ENCODE measurements at places on chromosomes 7 and 10.

DNA sequence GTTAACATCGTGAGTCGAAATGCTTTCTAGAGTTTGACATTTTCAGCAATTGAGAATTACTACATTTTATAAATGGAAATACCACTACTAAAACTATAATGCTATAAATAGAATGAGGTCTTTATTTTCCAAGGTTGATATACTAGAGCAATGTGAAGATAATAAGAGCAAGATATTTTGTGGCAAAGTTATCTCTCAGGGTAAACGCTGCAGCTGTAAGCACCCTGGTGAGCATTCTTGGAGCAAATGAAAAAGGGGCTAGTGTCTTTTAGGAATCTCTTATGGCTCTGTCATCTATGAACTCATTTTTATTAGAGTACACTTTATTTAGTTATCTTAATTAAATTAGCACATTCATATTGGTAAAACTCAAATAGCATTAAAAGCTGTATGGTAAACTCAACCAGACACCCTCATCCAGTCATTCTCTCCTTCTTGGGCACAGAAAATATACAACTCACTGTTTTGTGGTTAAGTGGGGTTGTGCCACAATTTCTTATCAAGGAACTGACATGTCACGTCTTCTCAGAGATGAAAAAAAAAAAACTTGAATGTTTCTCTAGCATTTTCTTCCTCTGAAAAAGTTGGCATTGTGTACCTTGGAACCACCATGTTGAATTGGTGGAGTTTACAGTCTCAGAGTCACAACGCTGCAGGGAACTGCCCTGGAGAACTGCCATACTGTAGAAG, 289.5 kb upstream of the PFKP start:
- no peak for DNase-seq

DNA sequence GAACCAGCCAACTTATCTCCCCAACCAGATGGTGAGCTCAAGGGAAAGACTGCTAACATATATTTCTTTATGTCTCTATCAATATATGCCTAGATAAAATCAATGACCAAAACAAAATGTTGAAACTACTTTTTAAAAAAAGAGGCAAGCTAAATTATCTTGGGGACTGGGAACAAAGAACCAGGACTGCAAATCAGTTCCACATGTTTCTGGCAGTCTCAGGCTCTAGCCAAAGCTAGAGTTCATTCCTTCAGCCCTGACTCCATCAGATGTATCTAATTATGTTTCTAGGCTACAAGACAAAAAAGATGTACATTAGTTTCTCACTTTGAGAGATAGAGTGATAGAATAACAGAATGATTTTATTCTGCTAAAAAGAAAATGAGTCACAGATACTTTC, 1290.3 kb upstream of the SORCS1 start:
- DNase-seq, result peak; percentile 61

DNA sequence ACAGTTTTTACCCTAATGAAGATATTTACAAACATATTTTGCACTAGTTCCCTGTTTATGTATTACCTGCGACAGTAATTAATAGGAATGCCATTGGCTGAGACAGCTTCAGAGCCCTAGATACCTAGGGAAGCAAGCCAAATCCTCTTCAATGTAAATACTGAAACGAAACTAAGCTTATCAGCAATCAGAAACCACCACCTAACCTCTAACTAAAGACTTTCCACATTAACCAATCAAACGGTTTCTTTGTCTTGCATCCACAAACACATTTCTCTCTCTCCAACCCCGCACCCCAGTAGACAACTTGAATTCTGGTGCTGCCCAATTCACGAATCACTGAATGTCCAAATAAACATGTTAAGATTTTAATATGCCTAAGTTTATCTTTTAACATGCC, 474.4 kb upstream of the C7orf33 start:
- DNase-seq, result no peak

DNA sequence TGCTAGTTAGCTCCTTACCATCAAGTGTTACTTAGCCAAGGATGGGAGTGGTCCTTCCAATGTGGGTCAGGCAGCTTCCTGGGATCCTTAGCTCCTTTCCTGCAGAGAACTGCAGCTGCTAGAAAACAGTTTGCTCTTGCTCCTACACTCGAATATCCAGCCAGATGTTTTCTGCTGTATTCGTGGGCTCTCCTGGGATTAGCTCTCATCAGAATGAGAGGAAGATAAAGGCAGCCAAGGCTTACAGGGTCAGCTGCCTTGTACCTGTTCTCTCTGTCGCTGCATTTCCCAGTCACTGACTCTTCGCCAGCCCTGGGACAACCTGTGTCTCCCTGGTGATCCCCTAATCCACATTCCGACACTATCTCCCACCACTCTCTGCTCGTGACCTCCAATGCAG, 29.0 kb downstream of the NEUROD6 start:
- DNase-seq, result no peak

DNA sequence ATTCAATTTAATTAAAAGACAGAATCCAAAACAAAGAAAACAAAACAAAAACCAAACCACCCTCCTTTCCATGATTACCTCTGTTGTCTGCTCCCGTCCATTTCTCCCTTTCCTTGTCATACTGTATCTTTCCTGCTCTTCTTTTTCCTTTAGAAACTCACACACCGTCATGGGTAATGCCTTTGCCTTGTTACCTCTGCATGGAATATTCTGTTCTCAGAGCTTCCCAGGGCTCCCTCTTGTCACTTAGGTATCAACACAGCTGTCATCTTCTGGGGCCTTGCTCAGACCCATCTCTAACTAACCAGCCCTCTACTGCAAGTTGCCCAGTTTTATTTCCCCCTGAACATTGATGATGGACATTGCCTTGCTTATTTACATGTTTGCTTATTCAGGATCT, 30.2 kb upstream of the GIMAP8 start:
- DNase-seq, result no peak

GRCh38 chr7:56099653-56100052, 6.6 kb downstream of the CHCHD2 start:
- no peak for DNase-seq

DNA sequence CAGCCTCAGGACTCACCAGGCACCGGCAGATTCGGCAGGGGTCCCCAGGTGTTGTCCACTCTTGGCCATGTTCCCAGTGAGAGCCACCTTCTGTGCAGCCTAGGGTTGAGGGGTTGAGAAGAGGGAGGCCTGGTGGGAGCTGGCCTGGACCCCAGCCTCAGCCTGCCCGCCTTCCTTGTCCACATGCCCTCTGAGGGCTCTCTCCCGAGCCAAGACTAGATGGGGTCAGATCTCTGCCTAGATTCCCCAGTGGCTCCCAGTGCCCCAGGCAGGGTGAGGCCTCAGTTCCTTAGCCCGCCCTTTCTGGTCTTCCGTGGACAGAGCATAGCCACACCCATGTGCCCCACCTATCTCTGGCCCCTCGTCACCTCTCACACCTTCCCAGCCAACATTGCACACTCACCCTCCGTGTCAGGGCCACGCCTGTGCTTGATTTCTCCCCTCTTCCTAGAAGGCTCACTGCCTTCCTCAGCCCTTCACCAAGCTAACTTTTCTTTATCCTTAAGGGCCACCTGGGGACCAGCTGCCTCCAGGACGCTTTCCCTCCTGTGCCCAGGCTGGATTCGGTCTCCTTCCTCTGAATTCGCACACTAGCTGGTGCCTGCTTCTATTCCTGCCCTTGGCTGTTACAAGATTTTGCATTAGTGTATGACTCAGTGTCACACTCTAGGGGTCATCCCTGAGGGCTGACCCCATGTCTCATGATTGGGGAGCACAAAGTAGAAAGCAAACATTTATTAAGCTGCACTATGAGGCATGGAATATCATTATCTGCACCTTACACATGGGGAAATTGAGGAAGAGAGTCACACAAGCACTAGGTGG, 7.5 kb downstream of the KCP start:
- DNase-seq, result peak; percentile 34

- DNase-seq, result peak; percentile 44
These were observed 887.4 kb downstream of the REEP3 start for GRCh38 chr10:64408391-64409183.

DNA sequence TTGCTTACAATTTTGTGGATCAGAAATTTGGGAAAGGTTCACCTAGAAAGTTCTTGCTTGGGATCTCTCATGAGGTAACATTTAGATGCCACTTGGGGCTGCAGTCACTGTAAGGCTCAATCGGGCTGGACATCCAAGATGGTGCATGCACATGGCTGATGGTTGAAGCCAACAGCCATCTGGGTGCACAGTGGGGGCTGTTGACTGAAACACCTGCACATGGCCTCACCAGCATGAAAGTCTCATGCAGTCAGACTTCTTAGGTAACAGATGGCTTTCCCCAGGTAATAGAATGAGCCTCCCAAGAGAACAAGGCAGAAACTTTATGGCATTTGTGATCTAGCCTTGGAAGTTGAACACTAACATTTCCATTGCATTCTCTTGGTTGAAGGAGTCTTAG, 740.7 kb upstream of the AUTS2 start:
- no peak for DNase-seq

- peak; percentile 85 for DNase-seq
These were observed 138.7 kb downstream of the GNAI1 start for GRCh38 chr7:80273327-80273726.

Data from EH (cell line).